ENCODE measurements at places on chromosomes 13 and 19.
A peak's percentile ranks its signal among the peaks of the same experiment; 100 is the strongest.

- no peak for DNase-seq
Measured at GRCh38 chr13:111359930-111360329, 39.5 kb downstream of the TEX29 start.

DNA sequence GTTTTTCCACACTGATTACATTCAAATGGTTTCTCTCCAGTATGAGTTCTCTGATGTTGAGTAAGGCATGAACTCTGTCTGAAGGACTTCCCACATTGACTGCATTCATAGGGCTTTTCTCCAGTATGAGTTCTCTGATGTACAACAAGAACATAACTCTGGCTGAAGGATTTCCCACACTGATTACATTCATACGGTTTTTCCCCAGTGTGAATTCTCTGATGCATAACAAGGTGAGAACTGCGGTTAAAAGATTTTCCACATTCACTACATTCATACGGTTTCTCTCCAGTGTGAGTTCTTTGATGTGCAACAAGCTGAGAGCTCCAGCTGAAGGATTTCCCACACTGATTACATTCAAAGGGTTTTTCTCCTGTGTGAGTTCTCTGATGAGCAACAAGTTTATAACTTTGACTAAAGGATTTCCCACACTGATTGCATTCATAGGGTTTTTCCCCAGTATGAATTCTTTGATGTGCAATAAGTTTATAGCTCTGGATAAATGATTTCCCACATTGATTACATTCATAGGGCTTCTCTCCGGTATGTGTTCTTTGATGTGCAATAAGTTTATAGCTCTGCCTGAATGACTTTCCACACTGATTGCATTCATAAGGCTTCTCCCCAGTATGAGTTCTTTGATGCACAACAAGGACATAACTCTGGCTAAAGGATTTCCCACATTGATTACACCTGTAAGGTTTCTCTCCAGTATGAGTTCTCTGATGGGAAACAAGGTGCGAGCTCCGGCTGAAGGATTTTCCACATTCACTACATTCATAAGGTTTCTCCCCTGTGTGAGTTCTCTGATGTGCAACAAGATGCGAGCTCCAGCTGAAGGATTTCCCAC lies 23.5 kb downstream of the ZNF180 start:
- no peak for DNase-seq

- DNase-seq: no peak
Measured at GRCh38 chr13:105921711-105922110, 613.8 kb downstream of the EFNB2 start.

GRCh38 chr19:40304306-40304705 lies 19.2 kb upstream of the AKT2 start:
- no peak for DNase-seq

- DNase-seq: peak; percentile 63
Measured at GRCh38 chr13:106484537-106485193, 50.8 kb downstream of the EFNB2 start.

- no peak for DNase-seq
Measured at GRCh38 chr19:40831502-40832430, 18.5 kb downstream of the CYP2A6 start.

DNA sequence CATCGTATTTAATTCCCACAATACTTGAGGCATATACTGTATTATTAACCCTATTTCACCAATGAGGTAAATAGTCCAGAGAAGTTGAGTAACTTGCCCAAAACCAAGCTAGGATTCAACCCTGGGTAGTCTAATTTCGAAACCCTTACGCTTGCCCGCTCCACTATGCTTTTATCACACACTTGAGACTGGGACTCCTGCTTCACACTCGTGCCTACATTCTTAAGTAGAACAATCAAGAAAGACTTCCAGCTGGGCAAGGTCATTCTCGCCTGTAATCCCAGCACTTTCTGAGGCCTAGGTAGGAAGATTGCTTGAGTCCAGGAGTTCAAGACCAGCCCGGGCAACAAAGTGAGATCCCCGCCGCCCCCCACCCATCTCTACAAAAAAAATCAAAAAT lies 3.6 kb downstream of the ZNF541 start:
- no peak for DNase-seq

DNA sequence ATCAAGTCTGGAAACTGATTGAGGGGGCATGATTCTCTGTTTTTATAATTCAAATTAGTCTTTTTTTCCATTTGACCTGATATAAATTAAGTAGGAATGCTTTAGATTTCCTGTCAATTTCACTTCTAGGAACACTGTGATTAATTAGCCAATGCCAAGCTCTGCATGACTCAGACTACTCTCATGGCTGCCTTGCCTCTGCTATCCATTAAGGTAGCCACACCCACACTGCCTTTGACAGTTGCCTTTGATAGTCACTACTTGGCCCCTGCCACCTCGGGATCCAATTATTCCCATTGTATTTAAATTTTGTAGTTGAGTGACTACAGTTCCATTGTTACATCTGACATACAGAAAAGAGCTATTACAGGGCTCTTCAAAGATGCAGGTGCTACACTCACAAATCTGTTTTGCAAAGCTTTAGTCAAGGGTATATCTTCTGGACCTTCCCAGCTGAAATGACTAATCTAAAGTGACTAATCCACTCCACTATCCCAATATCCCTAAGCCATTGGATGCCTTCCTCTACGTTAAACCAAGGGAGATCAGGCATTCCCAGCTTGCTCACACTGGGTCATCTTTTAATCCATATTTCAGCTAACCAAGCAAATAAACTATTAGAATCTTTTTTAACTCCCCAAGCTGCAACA lies 1193.1 kb upstream of the MIR17HG start:
- DNase-seq: no peak

DNA sequence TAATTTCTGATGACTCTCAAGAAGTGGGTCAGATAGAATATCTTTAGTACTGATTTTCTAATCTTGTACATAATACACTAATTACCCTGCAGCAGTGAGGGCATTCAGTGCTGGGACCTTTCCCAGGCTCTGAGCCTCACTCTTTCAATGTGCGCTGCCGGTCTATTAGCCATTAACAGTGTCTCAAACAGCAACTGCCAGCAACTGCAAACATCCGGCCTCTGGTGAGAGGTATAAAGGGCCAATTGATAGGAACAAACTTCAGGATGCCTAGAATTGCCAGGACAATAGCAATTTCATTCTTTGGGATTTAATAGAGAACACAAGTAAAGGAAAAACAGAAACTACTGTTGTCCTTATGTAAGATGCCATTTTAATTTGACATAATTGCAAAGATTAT lies 604.4 kb upstream of the SPRY2 start:
- DNase-seq: no peak

DNA sequence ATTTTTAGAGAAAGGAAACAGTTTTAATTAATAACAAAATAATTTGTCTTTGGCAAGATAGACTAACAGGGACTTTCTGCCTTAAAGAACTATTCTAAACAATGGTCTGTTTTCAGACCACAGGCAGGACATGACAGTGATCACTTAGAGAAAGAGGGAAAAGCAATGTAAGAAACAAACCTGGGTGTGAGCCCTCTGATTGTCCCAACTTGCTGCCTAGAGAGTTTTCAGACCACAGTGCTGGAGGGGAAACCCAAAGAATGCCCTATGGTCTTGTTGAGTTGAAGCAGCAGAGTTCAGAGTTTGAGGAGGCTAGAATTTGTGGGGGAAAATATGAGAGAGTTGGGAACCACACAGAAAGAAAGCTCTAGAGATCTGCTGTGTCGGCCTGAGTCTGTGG lies 38.1 kb downstream of the DGKH start:
- no peak for DNase-seq

- no peak for DNase-seq
Measured at GRCh38 chr19:29662278-29662603, 3.0 kb upstream of the PLEKHF1 start.

DNA sequence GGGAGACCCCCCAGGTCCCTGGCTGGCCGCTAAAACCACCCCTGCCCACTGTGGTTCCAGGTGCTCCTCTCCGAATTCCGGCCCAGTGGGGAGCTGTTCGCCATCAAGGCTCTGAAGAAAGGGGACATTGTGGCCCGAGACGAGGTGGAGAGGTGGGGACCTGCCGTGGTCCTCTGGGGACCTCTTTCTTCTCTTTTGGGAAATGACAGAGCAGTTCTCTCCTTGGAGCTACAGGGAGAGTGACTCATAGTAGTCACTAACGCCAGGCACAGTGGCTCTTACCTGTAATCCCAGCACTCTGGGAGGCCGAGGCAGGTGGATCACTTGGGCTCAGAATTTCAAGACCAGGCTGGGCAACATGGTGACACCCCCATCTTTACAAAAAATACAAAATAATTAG lies 7.3 kb downstream of the PTGER1 start:
- DNase-seq: no peak

GRCh38 chr13:99949679-99950413 lies 21.7 kb downstream of the ZIC5 start:
- no peak for DNase-seq

- no peak for DNase-seq
Measured at GRCh38 chr19:14053500-14053899, 8.4 kb downstream of the PALM3 start.

GRCh38 chr19:31498781-31499180 lies 149.5 kb upstream of the TSHZ3 start:
- no peak for DNase-seq

- DNase-seq: no peak
Measured at GRCh38 chr13:43158516-43158915, 135.1 kb downstream of the DNAJC15 start.

DNA sequence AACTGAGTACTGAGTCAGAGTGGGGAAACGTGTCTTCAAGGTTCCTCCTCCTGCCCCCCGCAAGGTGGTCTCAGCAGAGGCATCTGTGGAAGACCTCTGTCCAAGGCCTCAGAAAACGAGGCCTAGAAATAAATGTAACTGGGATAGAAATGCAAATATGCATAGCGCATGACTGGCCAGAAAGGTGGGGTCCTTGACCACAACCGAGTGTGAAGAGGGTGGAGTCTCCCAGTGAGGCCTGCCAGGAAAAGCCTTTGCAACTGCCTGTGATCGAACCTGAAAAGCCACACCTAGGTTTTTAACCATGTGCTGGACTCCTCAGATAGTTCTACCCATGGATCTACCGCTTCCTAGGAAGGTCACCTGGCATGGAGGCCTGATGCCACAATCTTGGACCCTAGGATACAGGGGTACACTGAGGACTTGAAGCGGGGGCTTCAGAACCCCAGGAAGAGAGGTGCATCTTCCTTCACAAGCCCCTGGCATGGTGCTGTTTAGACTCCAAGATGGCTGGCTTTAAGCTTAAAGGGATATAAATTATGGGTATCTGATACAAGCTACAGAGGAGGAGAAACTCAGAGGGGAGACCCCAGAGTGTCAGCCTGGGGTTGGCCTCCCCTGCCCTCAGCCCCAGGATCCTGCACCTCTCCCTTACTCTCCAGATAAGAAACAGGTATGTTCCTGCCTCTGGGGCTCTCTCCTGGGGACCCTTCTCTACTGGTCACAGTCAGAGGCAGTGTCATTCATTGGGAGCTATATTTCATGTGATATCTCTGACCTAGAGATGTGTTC lies 18.3 kb upstream of the SIGLEC6 start:
- DNase-seq: no peak

DNA sequence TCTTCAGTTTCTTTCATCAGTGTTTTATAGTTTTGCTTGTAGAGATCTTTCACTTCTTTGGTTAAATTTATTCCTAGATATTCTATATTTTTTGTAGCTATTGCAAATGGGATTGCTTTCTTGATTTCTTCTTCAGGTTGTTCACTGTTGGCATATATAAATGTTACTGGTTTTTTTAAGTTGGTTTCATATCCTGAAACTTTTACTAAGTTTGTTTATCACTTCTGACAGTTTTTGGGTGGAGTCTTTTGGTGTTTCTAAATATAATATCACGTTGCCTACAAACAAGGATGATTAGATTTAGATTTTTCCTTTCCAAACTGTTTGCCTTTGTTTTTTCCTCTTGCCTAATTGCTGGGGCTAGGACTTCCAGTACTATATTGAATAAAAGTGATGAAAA lies 109.7 kb downstream of the PAN3 start:
- no peak for DNase-seq

- peak; percentile 92 for DNase-seq
Measured at GRCh38 chr19:17557466-17557865, 2.0 kb downstream of the COLGALT1 start.

GRCh38 chr13:39023316-39023715 lies 14.6 kb downstream of the PROSER1 start:
- DNase-seq: no peak

GRCh38 chr13:76086729-76087128 lies 450.6 kb downstream of the LMO7 start:
- no peak for DNase-seq

- no peak for DNase-seq
Measured at GRCh38 chr13:26236296-26236695, 14.2 kb upstream of the RNF6 start.

- no peak for DNase-seq
Measured at GRCh38 chr13:97999653-98000052, 46.2 kb downstream of the IPO5 start.

DNA sequence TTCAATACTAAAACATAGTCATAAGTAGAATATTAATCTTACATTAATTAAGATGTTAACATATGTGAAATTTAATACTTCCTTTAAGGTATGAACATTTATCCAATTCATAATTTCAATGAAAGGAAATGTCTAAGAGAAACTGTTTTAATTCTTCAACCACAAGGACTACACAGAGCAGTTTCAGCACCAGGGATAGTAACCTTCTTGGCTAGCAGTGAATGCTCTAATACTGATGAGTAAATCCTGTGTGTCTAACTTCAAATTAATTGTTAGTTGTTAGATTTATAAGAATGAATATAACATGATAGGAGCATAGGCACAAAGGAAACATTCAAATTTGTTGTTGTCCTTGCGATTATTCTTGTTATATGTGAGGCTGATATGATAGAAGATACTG lies 15.6 kb upstream of the NBEA start:
- DNase-seq: no peak

Measured in HL-60 (cell line).